ENCODE measurements at places on chromosomes 3 and 15.

- no peak for DNase-seq
These were observed 4.4 kb downstream of the KCTD6 start for GRCh38 chr3:58496206-58496857.

- no peak for DNase-seq
These were observed 14.9 kb downstream of the PYGO1 start for GRCh38 chr15:55573224-55573623.

DNA sequence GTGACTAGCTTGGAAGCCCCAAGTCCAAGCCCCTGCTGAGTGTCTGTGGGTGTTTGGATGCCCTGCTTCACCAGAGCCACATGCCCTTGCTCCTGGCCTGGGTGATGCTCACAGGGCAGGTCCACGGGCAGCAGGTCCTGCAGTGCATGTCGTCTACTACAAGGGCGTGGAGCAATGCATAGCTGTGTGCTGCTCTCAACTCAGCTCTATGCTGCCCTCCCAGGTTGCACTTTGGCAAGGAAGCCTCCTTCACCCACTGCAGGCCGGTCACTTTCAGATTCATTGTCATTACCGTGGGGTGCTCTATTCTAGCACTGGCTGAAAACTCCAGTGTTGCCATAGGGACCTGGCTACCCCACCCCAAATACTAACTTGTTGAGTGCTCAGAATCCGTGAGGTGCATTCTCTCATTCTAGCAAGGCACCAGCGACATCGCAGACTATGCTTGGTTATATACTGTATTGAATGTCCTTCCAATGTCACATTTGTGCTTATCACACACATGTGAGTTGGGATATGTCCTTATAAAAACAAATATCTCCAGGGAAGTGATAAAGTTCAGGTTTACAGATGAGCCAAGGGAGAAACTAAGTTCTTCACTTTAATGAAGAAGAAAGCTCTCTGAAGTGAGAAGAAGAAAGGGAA is 51.8 kb downstream of the GRAMD1C start:
- no peak for DNase-seq

- no peak for DNase-seq
These were observed 3.2 kb downstream of the SSR3 start for GRCh38 chr3:156551746-156552145.

DNA sequence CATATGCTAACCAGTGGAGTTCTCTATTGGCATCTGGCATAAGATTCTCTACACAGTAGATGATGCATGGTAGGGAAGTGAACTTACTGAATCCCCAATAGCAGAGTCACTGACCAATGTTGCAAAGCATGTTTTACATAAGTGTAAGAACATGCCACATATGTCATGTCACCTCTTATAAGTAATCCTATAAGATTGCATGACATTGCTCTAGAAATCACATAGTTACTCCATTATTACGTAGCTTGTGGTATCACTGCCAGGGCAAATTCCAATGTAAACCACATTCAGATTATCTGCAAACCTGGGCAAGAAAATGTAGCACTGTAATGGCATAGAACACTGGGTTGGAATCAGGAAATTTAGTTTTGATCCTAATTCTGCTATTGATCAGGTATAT is 198.2 kb upstream of the UMPS start:
- no peak for DNase-seq
